ENCODE measurements at places on chromosomes 1 and 21.

DNA sequence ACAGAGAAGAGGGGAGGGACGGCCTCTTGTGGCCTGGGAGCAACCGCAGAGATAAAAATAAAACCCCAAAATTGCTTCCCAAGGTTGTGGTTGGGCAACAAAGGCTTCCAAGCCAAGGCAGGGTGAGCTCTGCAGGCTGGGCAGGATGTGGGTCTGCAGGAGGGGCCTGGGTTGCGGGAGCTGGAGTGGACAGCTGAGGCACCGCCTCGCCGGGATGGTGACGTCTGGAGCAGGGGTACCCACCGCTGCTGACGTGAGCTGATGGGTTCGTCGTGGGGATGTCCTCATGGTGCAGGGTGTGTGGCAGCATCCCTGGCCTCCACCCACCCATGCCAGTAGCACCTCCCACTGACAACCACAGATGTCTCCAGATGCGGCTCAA, 3.7 kb downstream of the AURKAIP1 start:
- DNase-seq = no peak

DNA sequence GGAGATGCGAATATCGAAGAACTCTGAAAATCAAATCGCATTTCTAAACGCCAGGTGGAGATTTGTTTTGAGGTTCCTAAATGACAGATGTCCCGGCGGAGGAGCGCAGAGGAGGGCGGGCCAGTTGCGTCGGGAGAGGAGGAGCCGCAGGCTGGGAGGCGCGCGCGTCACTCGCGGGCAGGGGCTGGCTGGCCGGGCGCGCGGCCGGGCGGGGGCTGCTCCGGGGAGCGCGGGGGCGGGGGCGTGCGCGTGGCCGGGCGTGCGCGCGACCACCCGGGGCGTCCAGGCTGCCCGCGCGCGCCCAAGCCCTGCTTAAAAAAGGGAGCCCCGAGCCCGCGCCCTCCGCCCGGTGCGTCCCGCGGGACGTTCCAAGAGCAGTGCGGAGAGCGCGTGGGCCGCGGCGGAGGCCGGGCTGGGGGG, 47.3 kb downstream of the H3-3A start:
- peak; percentile 92 for DNase-seq

- DNase-seq = no peak
Measured at GRCh38 chr1:100045206-100045605, 75.4 kb downstream of the SLC35A3 start.

DNA sequence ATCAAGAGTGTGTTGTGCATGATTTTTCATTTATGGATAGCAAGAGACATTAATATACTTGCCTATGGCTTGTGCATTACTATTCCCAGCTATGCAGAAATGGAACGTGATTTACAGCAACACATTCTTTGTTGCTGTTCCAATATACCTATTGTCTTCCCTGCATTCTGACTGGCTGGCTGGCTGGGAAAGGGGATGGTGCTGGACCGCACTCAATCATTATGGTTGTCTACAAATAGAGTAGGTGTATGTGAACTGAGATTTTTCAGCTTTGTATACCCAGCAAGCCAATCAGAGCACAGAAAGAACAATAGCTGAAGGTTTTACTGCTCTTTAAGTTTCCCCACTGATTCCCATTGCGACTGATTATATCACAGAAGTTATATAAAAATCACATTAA, 167.5 kb downstream of the ATG4C start:
- DNase-seq = no peak

DNA sequence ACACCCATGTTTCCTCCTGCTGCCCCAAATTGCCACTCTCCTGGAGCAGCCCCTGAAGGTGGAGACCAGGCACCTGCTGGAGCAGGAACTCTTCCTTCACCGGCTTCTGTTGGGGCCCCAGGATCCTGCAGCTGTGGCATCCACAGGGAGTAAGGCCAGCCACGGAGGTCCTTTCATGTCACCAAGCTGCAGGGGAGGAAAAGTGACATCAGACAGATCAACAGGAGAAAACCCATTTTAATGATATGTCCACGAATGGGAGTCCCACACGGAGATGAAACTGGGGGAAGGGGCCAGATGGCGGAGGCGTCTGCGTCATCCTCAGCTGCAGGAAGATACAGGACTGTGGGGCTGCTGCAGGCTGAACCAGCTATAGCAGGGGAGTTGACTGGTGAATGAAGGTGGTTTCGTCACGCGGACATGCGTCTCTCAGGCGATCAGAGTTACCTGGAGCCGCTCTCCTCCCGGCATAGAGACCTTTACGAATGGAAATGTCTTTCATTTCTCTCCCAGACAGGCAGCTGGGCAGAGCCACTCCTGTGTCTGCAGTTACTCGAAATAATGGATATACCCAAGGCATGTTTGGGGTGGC, 9.9 kb downstream of the TP73 start:
- DNase-seq = no peak

DNA sequence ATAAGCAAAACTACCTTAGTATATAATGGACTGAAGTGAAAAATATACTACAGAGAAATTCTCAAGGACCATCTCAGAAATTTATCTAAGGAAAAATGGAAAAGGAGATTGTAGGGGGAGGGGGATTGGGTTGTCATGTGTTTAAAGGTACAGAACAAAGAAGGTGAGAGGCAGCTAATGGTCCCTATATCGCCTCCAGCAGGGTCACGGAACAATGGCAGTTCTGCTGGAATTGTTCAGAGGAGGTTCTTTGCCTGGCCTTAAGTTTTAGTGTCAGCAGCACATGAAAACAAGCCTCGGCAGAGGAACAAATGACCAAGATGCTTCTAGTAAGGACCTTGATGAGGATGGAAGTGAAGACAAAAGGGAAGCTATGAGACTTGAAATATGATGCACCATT, 42.0 kb upstream of the RGS2 start:
- no peak for DNase-seq

DNA sequence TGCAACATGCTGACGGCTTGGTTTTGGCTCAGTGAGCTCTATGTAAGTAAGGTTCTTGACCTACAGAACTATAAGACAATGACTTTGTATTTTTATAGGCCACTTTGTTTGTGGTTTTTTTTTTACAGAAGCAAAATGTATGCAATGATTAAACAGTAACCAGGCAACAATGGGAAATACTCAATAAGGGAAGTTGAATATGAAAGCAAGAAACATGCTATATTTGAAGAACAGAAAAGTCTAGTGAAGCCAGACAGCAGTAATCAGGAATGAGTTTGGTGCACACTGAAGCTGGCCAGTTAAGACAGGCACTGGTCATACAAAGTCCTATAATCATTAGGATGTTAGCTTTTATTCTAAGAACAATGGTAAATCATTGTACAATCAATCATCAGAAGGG, 1926.8 kb downstream of the NCAM2 start:
- no peak for DNase-seq

DNA sequence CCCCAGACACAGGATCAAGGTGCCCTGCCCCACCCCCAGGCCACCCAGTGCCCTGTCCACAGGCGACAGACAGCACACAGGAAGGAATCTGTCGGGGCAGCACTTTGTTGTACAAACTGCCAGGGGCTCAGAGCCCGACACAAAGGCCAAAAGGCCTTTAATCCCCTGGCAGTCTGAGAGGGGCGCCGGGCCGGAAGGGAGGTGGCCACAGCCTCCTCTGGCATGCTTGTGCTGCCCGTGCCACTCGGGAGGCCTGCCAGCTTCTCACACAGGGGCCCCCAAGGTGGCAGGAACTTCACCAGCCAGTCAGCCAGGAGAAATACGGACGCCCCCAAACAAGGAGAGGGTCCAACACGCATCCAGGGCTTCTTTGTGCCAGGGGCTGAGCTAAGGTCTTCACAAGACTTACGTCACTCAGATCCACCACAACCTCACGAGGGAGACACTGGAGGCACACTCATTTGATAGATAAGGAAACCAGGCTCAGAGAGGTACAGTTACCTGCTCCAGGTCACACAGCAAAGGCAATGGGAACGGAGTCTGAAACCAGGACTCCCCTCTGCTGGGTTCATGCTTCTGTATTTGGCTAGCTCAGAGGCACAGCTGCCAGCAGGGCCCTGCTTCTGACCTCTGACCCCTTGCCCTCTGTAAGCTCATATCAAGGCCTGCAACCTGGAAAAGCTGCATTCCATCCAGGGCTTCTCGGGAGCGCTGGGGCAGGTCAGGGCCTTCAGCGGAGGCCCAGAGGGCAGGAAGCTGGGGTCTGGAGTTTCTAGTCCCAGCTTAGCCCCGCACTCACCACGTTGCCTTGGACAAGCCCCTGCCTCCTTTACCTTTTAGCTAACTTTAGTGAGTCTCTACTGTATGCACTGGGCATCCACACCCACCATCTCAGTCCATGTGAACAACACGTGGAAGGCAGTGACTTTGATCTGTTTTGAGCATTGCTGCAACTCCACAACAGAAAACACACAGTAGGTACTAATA, 34.8 kb downstream of the HSPG2 start:
- DNase-seq = no peak

DNA sequence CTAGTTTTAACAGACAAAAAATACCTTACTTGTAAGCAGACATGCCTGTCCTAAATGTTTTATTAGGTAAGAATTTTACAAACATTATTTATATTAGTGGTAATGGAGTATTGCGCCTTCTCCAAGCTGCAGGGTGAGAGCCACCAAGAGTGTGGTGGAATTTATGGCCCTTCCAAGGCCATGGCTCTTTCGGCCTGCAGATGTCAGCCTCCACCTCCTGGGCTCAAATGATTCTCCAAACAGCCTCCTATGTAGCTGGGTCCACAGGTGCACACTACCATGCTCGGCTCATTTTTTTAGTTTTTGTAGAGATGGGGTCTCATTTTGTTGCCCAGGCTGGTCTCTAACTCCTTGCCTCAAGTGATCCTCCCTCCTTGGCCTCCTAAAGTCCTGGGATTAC, 56.3 kb downstream of the ITGB3BP start:
- no peak for DNase-seq
